ENCODE measurements at places on chromosomes 1 and 21.

GRCh38 chr1:147613506-147613905 is 56.8 kb downstream of the ACP6 start:
- DNase-seq, result no peak

DNA sequence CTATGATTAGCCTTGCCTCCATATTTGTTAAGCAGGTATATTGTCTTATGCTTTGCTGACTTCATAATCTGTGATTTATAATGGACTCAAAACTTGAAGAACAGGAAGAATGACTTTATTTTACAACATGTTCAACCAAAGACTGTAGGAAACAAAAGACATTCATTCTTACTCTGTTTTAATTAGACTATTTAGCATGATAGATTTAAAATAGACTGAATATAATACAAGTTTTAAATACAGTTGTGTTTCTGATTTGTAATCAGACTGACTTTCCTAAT is 63.1 kb downstream of the CDC14A start:
- DNase-seq, result no peak

DNA sequence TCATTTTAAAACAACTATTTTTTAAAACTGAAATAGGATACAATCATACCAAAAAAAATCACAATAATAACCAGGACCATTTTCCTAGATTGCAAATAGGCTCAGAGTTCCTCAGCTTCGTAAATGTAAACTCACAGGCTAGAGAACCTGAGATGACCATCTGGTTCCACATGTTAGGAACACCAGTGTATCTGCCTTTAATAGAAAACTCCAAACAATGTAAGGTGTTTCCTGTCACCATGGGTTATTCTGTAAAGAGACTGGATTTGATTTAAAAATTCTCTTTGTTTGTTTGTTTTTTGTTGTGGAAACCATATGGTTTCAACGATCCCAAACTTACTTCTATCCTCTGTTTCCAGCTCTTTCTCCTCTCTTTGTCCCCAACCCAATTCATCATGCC is 197.5 kb downstream of the ZZZ3 start:
- DNase-seq, result no peak

- no peak for DNase-seq
Measured at GRCh38 chr1:51482881-51483280, 36.2 kb downstream of the EPS15 start.

GRCh38 chr1:9093091-9093490 is 23.7 kb upstream of the SLC2A5 start:
- DNase-seq, result no peak

GRCh38 chr1:17741052-17741451 is 14.1 kb upstream of the ACTL8 start:
- DNase-seq, result no peak

GRCh38 chr1:9108056-9108665 is 20.7 kb downstream of the GPR157 start:
- DNase-seq, result no peak

GRCh38 chr1:158946785-158947184 is 15.4 kb downstream of the PYHIN1 start:
- DNase-seq, result no peak

GRCh38 chr1:235657269-235657668 is 7.7 kb upstream of the GNG4 start:
- no peak for DNase-seq

DNA sequence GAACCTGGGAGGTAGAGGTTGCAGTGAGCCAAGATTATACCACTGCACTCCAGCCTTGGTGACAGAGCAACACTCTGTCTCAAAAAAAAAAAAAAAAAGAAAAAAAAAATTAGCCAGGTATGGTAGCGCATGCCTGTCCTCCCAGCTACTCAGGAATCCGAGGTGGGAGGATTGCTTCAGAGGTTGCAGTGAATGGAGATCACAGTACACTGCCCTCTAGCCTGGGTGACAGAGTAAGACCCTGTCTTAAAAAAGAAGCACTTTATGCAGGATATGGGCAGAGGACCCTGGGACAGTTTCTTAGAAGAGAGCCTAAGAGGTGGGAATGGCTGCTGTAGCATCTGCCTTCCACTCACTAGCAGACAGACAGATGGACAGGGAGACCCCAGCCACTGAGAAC is 23.0 kb downstream of the IQGAP3 start:
- no peak for DNase-seq

DNA sequence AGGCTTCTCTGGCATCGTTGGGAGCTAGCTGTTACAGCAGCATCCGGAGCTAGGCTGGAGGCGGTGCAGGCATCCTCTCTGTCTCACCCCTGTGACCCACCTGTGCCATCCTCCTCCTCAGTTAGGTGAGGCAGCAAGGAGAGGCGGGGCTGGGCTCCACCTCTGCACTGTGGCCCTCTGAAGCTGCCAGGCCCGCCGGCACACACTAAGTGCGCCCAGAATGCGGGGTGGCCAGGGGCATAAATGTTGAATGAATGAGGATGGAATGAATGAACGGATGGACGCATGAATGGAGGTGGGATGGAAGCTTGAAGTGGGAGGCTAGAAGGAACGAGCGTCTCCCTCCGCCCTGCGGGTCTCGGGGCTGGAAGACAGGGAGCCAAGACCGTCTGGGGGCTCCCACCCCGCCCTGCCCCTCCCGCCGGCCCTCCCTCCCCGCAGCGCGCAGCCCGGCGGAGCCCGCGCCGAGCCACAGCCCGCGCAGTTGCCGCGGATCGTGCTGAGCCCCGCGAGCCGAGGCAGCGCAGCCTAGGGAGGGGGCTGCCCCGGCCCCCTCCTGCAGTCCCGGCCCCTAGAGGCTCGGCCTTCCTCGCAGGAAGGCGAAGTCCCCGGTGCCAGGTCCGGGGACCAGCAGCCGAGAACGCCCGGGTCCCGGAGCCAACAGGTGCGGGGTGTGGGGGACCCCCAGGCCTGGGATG is at the start of gene HCRTR1:
TSS of gene HCRTR1 (plus strand) at position 472 of the 698 bp plus-strand sequence. CDS start 1,504 bp downstream, outside the sequence.
- DNase-seq, result no peak

- DNase-seq, result no peak
Measured at GRCh38 chr1:9183898-9184297, 50.7 kb upstream of the H6PD start.

GRCh38 chr1:60428127-60428526 is 354.6 kb upstream of the C1orf87 start:
- no peak for DNase-seq

- DNase-seq, result no peak
Measured at GRCh38 chr1:155247667-155248553, 7.4 kb downstream of the ENTREP3 start.

GRCh38 chr1:207844371-207844770 is 66.6 kb downstream of the CD34 start:
- DNase-seq, result no peak

- no peak for DNase-seq
Measured at GRCh38 chr1:157249326-157249725, 111.1 kb upstream of the ETV3 start.

DNA sequence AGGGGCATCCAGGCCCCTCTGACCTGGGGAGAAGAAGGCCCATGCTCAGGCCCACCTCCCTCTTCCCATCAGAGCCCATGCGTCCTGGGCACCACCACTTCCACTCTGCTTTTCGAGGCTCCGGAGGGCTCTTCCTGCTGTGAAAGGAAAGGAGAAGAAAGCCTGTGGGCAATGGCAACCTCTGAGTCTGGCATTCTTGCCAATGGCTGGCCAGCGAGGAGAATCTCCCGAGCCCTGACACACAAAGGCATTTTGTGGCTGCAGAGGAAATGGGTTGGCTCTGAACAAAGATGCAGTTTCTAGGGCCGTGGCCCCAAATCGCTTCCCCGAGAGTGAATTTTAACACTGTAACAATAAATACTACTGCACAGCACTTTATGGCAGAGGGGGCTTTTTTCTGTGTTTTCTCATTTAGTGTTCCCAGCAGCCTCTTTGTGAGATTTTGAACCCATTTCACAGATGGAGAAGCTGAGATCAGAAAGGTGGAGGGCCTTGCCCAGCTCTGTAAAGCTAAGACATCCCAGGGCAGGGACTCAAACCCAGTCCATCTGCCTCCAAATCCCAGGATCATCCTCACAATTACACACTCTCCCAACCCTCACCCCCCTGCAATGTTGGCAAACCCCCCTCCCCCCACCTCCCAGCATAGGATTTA is 35.7 kb upstream of the TMEM51 start:
- DNase-seq, result no peak

- DNase-seq, result no peak
Measured at GRCh38 chr21:45209685-45210284, 77.9 kb downstream of the POFUT2 start.

- DNase-seq, result no peak
Measured at GRCh38 chr21:19510653-19511052, 1107.1 kb upstream of the TMPRSS15 start.

DNA sequence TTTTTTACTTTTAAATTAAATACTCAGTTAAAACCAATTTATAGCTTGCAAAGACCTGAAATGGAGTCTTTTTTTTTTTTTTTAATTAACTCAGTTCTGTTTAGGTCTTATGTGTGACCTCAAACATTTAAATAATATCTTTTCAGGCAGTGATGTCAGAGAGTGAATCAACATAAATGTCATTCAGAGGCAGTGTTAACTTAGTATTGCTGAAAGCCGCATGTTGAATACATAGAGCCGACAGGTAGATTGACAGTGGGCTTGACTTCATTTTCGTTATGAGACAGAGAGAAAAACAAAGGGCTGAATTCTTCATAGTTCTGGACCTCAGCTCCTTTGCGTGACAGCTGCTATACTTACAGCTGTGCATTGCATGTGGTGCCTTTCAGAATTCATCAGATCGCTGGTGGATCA is 51.5 kb downstream of the PRDM2 start:
- DNase-seq, result no peak

DNA sequence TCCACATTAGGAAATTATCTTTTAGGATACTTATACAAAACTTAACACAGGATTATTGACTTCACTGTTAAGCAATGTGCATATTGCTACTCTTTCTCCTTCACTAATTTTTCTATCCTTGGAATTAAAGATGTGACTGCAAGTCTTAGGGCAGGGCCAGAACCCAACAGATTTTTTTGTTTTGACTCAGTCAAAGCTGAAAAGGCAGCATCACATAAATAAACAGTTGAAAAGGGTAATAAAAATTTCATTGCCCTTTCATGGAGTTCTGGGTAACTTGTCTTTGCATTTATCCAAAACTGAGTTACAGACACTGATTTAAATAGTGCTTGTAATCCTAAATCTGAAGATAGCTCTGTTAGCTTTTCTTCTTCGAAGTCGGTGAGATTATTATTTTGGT is 1.9 kb upstream of the TMEM35B start:
- no peak for DNase-seq

DNA sequence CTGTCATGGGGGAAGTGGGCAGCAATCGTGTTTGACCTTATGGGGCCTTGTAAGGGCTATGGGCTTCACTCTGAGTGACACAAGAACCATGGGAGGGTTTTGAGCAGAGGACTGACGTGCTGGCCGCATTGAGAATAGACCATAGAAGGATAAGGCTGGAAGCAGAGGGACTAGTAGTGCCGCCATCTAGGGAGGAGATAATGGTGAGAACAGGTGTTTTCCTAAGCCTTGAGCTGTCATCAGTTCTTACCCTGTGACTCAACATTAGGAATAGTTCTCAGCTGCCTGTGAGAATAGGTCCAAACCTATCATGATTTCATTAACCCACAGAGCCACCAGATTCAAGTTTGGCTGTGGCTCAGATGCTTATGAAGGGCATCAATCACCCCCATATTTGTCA is 228.5 kb downstream of the CACNA1E start:
- no peak for DNase-seq

GRCh38 chr1:61085206-61085982 is 3.0 kb downstream of the NFIA start:
- no peak for DNase-seq

DNA sequence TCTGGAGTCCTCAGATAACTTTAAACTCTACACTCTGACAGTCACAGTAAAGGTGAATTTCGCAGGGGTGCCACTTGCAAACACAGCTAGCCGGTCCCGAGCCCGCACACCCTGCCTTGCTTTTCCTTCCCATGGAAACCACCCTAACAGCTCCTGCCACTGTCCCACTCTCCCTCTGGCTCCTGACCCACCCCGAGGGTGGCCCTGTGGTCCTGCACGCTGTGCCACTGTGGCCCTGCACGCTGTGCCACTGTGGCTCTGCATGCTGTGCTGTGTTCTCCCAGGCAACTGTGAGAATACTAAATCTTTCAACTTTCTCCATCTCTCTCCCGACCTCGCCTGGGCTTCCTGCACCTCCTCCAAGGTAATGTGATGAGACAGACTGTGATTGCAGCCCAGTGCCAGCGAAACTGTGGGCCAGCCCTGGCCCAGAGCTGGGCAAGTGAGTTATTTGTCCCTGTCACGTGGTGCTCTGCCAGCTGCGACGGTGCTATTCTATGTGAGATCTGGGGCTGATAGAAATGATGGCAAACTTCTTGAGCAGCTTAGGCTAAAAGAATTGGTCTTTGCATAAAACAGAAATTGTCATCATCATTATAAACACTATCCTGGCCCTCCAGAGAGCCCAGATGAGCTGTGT is 63.4 kb upstream of the TARBP1 start:
- DNase-seq, result no peak

DNA sequence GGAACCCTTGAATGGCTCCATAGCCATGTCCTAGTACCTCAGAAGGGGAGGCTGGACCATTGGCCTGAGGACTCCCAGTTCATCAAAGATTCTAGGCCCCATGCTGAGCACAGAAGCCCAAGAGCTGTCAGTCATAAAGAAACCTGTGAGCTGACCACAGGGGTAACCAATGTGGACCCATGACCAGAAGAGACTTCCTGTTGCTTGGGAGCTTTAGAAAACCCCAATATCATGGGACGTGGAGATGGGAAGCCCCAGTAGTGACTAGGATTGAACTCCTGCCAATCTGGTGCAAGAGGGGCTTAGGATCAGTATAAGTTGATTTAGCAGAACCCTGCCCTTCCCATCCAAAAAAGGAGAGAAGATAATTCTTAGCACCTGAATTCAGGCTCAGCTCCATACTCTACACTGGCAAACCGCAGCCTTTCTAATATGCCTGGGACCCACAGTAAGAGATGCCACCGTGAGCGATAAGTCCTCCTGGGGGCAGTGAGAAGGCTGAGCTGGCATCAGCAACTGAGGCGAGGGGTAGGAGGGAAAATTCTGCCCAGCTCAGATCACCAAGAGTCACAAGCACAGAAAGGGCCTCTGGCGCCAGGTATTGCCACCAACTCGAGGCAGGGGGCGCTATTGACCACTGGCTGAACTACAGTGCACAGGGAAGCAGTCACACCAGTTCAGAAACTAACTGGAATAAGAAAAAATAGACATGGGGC is 108.9 kb downstream of the CAPN8 start:
- DNase-seq, result peak; percentile 38

GRCh38 chr1:231926340-231926739 is 299.8 kb downstream of the DISC1 start:
- no peak for DNase-seq

DNA sequence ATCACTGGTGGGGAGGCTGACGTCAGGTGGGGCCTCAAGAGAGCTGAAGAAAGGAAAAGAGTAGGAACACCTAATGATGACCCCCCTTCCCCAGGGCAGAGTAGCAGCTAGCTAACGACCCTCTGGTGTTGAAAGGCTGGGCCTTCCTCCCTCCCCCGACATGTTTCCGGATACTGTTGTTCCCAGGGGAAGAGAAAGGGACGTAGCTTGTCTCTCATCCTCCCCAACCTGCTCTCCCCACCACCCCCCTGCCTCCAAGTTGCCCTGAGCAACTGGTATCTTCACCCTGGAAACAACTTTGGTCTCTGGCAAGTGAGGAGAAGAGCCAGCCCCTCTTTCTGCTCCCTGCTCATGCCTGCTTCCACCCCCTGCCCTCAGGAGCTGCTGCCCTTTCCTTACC is 2.4 kb downstream of the SEMA6C start:
- DNase-seq, result no peak

GRCh38 chr1:236051242-236051791 is 13.6 kb downstream of the NID1 start:
- no peak for DNase-seq

Measured in HT1080 (cell line).